Left renal cortex interstitium (tissue), 4 donors: ENCODE measurements at places on chromosomes 3 and 15.

DNA sequence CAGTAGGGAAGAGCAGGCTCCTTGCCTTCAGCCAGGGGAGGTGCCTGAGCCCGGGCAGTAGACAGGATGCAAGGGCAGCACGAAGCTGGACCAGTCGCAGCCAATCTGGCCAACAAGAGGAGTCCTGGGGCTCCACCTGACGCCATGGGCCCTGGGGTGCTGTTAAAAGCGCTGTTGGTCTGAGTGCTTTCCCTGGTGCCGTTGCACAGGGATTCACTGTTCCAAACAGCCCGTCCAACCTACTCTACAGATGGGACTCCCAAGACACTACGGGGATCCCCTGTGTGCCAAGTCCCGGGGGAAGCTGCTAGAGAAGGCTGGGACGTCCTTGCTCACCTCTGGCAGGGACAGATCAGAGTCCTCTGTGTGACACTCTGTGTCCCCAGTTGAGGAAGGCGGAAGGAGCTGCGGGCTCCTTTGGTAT is 632 bp downstream of the CTSH start:
- DNase-seq: no peak

DNA sequence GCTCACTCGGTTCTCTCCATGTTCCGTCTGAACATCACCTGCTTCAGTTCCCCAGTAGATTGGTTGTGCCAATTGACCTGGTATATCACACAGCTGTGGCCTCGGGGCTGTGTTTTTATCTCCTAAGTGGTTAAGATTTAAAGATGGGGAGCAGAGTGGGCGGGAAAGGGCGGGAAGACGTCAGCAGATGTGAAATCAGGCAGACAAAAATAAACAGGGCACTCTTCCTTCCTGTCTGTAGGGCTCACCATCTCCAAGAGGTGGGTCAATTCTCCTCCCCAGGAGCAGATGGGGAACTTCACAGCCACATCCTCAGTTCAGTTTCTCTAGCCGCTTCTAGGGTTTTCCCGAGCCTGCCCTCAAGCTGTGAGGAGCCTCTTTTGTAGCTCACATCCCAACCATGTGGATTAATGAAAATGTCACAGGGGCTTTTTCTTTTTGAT is 26.8 kb upstream of the LIMD1 start:
- DNase-seq: no peak

DNA sequence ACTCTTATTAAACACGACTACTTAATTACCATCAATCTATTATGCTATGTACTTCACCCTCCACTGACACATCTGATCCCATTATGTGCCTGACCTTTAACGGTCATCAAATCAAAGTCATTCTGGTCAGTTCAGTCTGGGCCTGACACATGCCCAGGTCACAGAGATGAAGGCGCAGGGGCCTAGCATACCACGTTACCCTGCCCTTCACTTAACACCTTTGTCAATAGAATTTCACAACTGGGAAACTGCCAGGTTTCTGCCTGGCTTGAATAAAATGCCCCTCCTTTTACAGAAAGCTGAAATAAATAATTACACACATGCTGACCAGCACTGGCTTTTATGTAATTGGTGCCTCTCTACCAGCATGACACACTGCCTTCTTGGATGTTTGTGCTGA is 39.5 kb downstream of the MECOM start:
- DNase-seq: no peak

- no peak for DNase-seq
These were observed 31.8 kb upstream of the RASA2 start for GRCh38 chr3:141454906-141455602.

GRCh38 chr3:108518895-108519294 is 8.5 kb upstream of the MYH15 start:
- DNase-seq: no peak

GRCh38 chr3:57166660-57167059 is 1.5 kb upstream of the IL17RD start:
- DNase-seq: no peak

- DNase-seq: no peak
These were observed 42.1 kb downstream of the SLC6A11 start for GRCh38 chr3:10858091-10858490.

GRCh38 chr15:25385986-25386385 is 52.8 kb downstream of the UBE3A start:
- DNase-seq: no peak

GRCh38 chr3:10359761-10360161 is 38.8 kb upstream of the SEC13 start:
- no peak for DNase-seq

- no peak for DNase-seq
These were observed 131.7 kb downstream of the FOXP1 start for GRCh38 chr3:71451812-71452211.

DNA sequence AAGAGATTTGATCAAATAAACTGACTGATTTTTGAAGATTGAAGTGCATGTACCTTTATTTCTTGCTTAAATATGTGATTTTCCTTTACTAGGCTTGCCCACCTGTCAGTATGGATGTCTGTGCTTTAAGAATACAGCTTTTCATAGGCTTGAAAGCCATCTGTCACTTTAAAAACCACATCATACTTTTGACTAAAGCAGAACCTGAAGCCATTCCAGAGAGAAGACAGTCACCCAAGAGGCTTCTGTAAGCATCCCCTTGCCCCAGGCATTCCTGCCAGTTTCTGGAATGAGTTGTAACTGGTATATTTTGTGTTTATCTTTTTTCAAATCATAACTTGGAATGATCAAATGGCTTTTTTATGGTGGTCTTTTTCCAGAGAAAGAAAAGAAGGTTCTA is 24.0 kb downstream of the HPS3 start:
- DNase-seq: no peak

DNA sequence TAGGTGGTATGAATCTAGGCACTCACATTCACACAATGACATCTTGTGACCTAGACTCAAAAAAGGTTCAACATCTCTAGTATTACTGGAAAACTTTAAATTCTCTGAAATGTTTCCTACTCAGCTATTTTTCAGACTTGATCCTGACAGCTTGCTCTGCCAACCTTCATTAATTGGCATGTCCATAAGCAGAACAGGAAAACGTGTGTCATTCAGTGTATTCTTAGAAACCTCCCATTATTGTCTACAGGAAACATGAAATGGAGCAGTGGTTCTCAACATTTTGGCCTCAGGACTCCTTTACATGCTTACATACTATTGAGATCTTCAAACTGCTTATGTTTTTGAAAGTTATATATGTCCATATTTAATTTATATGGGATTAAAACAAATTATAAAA is 363.2 kb downstream of the NAALADL2 start:
- DNase-seq: no peak

DNA sequence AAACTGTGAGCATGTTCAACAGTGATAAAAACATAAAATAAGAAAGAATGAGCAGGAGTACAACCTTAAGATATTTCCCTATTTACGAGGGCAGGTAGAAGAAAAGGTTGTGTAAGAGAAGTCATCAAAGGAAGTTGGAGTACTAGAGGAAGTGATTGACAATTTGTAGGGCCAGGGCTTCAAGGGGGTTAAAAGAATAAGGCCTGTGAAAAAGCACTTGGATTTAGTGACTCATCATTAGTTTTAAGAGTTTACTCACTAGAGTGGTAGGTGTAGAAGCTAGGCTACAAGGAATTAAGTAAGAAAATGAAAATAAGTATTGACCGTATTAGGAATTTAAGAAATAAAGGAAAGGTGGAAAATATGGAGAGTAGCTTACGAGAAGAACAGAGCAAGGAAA is 23.6 kb downstream of the KCNMB3 start:
- DNase-seq: no peak

- DNase-seq: no peak
These were observed 257.1 kb upstream of the TRIM42 start for GRCh38 chr3:140420621-140421357.

- no peak for DNase-seq
These were observed 52.3 kb upstream of the CGNL1 start for GRCh38 chr15:57323806-57324589.

GRCh38 chr3:16855497-16855896 is 29.3 kb upstream of the PLCL2 start:
- DNase-seq: no peak

DNA sequence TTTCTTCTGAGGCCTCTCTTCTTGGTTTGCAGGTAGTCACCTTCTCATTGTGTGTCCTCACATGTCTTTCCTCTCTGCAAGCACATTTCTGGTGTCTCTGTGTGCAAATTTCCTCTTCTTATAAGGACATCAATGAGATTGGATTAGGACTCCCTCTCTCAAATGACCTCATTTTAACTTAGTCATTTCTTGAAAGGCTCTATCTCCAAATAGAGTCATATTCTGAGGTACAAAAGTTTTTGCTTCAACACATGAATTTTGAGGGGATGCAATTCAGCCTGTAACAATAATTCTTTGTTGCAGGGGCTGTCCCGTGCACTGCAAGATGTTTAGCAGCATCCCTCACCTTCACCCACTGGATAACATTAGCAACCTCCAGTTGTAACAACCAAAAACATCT is 115.0 kb upstream of the DCBLD2 start:
- no peak for DNase-seq

GRCh38 chr3:128021768-128022372 is 30.4 kb upstream of the SEC61A1 start:
- DNase-seq: no peak

- no peak for DNase-seq
These were observed 123.8 kb downstream of the C3orf70 start for GRCh38 chr3:185029086-185029485.

DNA sequence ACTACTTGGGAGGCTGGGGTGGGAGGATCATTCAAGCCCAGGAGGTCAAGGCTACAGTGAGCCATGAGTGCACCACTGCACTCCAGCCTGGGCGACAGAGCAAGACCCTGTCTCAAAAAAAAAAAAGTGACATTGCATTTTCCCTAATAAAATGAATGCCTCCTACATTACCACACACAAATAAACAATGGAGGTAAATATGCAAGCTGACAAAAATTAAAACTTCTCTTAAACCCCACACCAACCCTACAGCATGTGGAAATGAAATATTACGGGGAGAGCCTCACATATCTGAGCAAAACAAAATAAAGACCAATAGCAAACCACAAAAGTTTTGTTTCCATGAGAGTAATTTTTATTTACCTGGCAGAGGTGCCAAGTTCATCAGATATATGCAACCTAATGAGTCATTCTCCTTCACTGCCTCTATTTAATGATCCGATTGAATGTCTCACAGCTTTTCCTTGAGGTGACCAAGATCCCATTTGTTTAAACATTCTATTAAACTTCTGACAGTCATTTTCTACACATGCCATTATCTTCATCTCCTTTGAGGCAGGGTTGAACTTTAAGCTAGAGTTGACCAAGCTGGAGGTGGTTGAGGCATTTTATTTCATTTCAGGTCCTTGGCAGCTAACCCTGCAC is 9.4 kb upstream of the CAV3 start:
- no peak for DNase-seq

DNA sequence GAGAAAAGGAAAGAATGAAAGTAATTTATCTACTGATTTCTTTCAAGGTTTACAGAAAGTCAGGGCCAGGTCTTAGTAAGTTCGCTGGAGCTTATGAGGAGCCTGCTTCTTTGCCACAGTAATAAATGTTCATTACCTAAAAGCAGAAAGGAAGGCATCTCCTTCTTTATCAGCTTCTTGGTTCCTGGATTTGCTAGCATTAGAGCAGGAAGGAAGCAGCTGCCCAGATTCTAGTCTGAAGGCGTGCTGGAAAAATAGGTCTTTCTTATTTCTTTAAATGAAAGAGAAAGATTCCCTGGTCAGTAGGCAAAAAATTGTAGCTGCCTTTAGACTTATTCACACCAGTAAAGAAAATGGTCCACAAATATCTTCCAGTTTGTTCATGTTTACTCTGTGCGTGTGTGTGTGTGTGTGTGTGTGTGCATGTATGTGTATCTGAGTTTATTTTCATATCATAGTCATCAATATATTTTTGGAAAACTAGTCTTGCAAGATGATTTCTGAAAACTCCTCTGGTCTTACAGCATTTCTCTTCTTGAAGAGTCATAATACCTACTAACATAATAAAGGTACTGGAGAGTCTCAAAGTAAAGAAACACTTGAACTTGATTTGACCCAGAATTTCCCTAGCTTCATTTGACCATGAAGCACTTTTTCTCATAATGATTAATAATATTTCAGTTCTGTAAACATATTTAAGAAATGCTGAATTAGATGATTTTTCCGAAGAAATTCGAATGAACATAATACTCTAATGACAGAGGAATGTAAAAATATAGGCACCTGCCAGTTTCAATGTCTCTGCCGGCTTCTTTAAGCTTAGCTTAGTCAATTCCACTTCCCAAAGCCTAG is 255.3 kb upstream of the ZPLD1 start:
- no peak for DNase-seq

GRCh38 chr15:40477642-40478327 is 7.0 kb downstream of the CHST14 start:
- no peak for DNase-seq

- DNase-seq: no peak
These were observed 26.6 kb downstream of the DIPK2A start for GRCh38 chr3:143998266-143998665.

GRCh38 chr3:29618395-29619282 is 337.8 kb downstream of the RBMS3 start:
- no peak for DNase-seq

- DNase-seq: no peak
These were observed 384.5 kb upstream of the IL12A start for GRCh38 chr3:159604151-159604581.

- no peak for DNase-seq
These were observed 967 bp upstream of the BNC1 start for GRCh38 chr15:83285284-83285978.

DNA sequence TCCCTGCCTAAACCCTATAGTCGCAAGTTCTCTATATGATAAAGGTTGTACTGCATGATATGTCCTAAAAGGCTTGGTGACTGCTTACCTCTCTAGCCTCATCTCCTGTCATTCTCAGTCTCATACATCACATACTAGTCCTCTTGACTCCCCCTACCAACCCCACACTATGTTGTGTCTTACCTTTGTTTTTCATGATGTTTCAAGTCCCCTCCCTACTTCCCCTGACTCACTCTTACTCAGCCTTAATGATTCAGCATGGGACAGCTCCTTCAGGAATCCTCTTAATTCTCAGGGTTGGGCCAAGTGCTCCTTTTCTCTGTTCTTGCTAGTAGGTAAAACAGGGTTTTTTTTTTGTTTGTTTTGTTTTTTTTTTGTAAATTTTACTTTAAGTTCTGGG is 49.6 kb downstream of the SLMAP start:
- DNase-seq: no peak

GRCh38 chr15:92068121-92068520 is 214.6 kb downstream of the SLCO3A1 start:
- DNase-seq: no peak

DNA sequence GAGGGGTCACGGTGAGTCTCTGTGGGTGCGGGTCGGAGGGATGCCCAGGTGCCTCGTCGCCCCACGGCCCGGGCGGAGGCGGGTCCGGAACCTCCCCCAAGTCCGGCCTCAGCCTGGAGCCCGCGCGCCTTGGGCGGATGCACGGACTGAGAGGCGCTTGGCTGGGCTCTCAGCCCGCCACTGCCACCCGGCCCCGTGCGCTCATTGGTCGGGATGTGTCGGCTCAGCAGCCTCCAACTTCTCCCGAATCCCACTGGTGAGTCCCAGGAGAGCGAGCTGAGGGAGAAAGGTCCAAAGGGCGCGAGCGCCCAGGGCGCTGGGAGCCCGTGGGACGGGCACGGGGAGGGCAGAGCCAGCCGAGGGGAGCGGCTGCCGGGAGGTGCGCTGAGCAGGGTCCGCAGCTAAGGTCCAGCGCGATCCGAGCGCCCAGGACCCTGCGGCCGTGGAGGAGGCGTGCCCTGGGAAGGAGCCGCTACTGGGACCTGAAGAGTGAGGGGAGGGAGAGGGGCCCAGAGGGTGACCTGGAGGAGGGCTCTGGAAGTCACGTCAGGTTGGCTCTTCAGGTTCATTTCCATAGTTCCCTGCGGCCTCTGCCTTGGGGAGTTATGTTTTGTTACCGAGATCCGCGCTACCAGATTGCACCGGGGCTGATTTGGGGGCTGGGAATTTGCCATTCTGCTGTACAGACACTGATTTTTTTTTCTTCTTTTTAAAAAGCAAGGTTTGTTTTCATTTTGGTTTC is at the start of gene MME:
MME (plus strand) TSS at position 574 of the 742 bp plus-strand sequence. CDS start 3,849 bp downstream, outside the sequence.
- DNase-seq: peak; percentile 40
